ENCODE measurements at places on chromosomes 7 and 10.

DNA sequence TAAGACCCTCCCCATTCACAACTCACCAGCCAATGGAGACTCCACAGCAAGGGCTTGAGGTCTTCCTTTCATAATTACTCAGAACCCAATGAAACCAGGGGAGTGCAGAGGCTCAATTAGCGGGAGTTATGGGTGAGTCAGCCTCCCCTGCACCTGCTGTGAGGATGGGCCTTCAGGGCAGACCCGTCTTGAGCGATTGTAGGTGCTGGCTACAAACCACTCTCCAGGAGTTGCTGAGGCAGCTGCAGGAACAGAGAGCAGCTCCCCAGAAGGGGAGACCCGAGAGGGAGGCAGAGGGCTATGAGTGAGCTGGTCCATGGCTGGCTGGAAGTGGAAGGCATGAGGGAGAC lies 58.5 kb upstream of the SORCS3 start:
- DNase-seq = no peak

DNA sequence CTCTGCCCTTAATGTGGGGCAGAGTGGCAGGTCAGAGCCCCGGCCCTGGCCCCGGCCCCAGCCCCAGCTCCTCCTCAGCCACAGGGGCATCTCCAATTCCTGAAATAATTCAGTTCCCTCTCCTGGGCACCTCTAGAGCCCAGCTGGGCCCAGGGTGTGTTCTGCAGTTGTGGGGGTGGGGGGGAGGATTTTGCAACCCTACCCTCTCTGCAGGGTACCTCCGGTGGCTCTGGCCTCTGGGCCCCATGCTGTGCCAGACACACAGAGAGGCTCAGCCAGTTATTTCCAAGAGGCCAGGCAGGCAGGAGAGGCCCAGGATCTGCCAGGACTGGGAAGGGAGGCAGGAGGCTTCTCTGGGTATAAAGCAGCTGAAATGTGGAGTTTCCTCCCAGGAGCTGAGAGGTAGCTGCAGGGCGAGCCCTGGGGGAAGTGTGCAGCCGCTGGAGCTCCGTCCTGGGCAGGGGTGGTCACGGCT lies 47.9 kb downstream of the PWWP2B start:
- DNase-seq = no peak

- DNase-seq = peak; percentile 8
Observed at GRCh38 chr7:11607686-11608085, 224.3 kb downstream of the THSD7A start.

- DNase-seq = no peak
Observed at GRCh38 chr7:127760436-127761031, 108.5 kb downstream of the SND1 start.

DNA sequence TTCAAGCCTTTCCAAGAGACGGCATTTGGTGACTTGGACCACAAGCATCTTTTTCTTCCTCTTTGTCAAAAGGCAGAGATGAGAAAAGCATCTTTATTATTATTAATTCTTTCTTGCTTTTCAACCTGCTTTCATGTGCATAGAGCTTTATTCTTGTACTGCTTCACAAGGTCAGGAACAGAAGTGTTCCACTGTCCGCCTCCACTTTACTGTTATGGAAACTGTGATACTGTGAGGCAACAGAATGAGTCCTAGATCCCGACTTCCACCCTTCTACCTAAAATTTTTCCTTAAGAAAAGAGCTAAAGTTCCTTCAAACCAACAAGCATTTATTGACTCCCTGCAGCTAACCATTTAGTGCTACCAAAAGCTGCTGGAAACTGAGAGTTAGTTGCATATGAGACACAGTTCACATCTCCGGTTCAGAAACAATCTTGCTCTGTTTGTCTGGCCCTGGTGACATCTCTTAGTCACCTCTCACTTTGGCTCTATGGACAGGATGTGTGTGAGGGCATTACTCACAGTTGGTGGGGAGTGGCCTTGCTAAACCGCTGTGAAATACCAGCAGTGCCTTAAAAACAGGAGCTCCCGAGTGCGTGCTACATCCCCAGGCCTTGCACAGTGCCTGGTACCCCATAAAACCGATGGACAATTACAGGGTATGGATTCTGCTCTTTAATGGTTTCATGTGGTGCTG lies 77.1 kb upstream of the TRIL start:
- no peak for DNase-seq

- peak; percentile 70 for DNase-seq
Observed at GRCh38 chr7:103344453-103345149, at the start of gene DNAJC2. Gene DNAJC2 (minus strand): TSS chr7:103344767. CDS start chr7:103344622, 145 bp downstream.

DNA sequence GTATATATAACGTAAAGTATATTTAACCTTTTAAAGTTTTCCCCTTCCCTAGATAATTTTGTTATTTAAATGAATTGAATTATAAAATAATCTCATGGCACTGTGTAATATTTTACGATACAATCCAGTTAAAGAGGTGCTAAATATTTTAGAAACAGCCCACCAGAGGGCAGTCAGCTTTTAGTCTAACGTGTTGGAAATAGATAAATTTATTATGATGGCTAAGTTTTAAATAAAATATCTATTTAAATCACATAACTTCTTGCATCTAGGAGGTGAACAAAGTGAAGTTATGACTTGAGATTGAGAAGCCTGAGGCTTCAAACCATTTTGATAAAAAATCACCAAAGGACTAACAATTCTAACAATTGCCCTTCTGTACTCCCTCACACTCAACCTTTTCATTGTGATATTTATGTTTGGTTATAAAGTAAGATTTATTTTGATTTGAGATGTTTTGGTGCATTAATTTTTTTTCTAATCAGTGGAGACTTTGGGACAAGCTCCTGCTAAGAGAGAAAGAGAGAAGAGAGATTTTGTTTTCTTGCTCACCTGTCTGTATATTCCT lies 171.5 kb upstream of the SP4 start:
- peak; percentile 67 for DNase-seq

DNA sequence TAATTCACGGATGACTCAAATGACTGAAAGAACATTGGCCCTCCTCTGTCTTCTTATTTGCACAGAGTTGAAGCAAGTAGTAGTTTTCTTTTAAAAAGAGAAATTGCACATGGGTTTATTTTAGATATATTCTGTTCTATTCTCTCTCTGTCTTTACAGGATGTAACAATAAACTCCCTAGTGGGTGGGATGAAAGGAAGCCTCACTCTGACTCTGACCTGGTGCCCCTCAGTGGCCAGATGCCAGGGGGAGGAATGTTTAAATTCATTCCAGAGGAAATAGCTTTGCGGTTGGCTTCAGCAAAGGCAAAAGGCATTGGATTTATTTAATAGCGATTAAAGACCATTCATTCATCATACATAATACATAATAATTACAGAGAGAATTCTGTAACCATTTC lies 156.4 kb upstream of the MTPN start:
- peak; percentile 35 for DNase-seq

DNA sequence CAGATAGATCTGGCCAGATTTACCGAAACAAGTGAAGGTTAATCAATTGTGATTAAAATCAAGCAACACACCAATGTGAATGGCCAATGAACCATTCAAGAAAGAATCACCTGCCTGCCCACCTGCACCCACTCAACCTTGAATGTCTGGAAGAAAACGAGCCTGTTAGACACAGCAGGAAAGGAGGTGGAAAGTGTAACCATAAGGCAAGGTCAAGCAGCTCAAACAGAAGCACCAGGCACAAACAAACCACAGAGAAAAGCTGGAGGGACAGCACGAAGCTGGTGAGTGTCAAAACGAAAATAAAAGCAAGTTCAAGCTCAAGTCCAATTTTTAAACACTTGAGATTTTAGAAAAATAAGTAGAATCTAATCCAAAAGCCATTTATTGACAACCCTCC lies 64.9 kb downstream of the STEAP1B start:
- no peak for DNase-seq

DNA sequence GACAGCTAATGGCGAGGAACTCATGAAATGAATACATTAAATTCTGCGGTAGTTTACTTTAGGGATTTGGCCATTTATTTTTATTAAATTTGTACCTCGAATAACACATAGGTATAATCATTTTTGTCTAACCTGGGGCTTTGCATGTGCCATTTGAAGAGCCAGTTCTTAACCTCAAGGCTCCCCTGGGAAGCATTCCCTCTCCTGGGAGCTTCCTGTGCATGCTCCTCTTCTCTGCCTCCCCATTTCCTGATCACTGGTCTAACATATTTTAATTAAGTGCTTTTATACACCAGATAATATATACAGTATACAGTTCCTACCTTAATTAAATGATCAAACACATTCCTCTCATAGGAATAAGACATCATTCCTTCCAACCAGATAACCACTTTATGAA lies 183.9 kb upstream of the FZD1 start:
- no peak for DNase-seq

DNA sequence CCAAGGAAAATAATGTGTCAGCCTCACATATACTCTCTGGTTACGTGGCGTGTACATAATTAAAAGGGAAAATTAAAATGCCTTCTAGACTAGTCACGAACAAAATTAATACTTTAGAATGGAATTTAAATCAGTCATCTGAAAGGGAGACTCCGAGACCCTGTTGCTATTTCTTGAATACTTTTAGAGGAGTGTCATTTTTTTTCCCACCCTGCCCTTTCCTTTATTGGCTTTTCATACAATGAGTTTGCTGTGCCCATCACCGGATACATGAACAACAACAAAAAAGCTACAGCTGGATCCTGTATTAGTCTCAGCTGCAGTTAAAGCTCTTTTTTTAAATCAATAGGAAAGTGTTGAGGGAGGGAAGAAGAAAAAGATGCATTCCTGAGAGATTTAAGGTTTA lies 20.1 kb downstream of the CYTH3 start:
- DNase-seq = no peak

GRCh38 chr7:68015122-68015977 lies 1018.7 kb downstream of the TYW1 start:
- DNase-seq = peak; percentile 57

GRCh38 chr7:91655656-91656055 lies 224.8 kb downstream of the MTERF1 start:
- DNase-seq = no peak

DNA sequence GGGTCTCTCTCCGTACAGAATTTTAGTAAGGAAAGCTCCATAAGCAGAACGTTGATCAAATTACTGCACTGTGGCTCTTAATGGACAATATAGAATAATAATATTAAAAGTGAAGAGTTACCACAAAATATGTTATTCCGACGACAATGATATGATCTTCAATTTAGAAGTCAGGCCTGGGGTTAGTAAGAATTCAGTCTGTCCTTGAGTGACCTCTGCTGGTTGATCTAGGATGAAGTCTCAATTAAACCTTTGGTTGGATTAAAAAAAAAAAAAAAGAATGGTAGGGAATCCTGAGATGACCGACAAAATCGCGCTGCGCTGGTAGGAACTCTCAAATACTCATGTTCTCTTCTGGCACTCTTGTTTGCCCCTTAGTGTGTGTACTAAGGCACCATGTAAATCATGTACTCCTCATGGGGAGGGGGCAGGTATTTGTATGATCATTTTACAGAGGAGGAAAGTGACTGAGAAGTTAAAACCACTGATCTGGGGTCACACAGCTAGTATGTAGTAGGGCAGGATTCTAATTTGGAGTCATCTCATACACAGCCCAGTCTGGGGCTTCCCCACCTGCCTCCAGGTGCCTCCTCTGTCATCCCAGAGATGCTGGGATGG lies 161.3 kb upstream of the NPVF start:
- peak; percentile 57 for DNase-seq

DNA sequence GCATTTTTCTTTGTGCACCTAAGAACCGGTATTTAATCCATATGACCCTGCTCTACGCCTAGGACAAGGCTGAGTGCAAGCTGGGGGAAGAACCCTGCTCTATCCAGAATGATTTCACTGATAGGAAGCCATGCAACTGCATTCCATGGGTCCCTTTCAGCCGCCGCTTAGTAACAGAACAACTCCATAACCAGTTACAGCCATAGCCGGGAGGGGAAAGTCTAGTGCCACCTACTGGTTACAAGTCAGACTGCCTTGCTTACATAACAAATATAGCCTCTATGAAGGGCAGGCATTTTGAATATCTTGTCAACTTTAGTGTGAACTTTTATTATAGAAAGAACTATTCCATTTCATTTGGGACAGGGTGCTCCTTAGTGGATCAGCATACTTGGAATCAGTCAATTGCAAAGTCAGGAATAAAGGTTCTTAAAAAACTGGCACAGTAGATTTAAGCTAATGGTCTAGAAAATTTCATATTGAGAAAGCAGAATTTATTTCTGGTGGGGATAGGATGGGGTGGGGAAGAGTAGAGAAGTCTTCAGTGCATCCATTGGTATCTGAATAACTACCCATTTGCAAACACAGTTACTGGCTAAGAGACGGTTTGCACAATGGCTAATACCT lies 521.7 kb downstream of the ADRA2A start:
- DNase-seq = peak; percentile 34

DNA sequence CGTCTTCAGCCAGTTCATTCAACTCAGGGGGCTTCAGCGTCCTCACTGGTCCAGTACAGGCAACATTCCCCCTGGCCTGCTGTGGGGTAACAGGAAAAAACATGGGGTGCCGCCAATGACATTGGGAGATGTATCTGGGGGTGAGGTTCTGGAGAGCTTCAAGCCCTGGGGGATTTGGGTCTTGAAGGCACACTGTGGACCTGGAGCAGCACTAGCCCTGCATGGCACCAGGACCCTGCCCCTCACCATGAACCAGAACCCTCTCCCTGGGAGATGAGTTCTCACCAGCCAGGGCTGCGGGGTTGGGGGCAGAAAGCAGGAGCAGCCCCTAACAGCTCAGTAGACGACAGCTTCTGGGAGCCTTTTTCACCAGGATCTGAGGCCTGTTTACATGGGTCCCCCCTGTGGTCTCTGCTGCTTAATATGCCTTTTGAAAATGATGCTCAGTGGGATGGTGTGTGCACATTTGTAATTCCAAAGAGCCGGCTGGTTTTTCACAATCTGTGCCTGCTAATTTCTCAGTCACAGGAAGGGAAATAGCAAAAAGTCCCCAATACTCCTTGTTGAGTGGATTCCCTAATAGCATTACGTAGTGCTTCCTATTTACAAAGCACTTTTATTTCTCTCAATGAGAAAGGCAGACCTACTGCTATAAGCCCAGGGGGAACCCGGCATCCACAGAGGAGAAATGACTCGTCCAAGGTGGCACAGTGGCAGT lies 509.5 kb downstream of the RPS24 start:
- no peak for DNase-seq

GRCh38 chr10:133474665-133475424 lies 21.1 kb downstream of the SCART1 start:
- DNase-seq = no peak
